ENCODE measurements at places on chromosomes 2 and 18. TPM values are rescaled to one million over a fixed set of nuclear protein-coding genes. Genes with fewer than 3 reads are reported as not detected.

DNA sequence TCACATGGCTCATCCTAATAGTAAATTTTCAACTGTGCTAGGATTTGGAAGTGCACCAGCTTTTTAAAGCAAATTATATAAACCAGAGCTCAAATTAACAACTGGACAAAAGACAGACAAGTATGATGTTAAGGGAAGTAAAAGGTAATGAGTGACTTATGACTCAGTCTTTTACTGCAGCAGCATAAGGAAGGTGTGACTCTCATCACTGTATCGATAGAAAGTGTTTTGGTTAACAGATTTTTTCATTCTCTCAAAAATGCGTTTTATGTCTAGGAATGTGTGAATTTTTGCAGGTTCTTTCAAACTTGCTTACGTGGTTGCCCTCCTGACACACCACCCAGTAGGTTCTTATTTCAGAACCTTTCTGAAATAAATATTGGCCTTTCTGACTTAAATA, 244.2 kb upstream of the BOD1L2 start:
- no peak overlapping the region for H3K27ac ChIP-seq
- no peak for DNase-seq
- peaks cover 2% of the 10 kb centered on the region for H3K4me1 ChIP-seq
- peaks cover 2% of the 10 kb centered on the region for H3K36me3 ChIP-seq
- no peak overlapping the region for H3K4me3 ChIP-seq
- no peaks in the 10 kb centered on the region for H3K27me3 ChIP-seq

The LRRC30 gene
- not detected for total RNA-seq

DNA sequence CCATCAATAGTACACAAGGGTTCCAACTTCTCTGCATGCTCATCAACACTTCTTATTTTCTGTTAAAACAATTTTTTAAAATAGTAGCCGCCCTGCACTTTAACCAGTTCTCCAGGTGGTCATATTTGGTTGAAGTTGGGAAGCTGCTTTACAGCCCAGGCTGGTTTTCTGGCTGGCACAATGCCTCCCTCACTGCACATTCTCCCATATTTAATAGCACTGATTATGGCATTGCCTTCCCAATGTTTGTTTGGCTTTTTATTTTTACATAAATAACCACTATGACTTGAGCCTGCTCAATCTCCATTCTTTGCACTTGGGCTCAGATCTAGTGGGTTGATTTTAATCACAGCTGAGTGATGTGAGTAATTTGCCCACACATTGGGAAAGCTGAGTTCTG, 111.9 kb upstream of the MAP4K3 start:
- no peak overlapping the region for H3K27ac ChIP-seq
- peaks cover 30% of the 10 kb centered on the region for H3K4me1 ChIP-seq
- H3K4me3 ChIP-seq: no peak overlapping the region
- DNase-seq: no peak
- peaks cover 1% of the 10 kb centered on the region for H3K36me3 ChIP-seq

The POMC gene
- total RNA-seq: 6.5 TPM

DNA sequence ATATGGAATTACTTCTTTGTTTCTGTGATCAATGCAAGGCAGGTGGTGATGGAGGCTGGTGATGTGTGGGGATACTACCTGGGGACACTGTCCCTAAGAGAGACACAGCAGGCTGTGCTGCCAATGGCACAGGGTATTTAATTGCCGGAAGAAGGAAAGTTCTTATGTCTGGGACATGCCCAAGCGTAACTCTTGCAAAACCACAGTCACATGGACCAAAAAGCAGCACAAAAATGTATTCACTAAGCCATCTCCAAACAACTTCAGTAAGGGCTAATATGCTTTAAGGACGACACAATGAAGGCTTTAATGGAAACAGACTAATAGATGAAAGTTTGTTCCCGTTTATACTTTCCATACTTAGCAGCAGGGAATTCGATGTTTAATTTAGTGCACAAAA, 49.7 kb upstream of the AP1S3 start:
- no peak for DNase-seq
- H3K27ac ChIP-seq: no peak overlapping the region
- no peaks in the 10 kb centered on the region for H3K4me1 ChIP-seq
- no peak overlapping the region for H3K4me3 ChIP-seq

DNA sequence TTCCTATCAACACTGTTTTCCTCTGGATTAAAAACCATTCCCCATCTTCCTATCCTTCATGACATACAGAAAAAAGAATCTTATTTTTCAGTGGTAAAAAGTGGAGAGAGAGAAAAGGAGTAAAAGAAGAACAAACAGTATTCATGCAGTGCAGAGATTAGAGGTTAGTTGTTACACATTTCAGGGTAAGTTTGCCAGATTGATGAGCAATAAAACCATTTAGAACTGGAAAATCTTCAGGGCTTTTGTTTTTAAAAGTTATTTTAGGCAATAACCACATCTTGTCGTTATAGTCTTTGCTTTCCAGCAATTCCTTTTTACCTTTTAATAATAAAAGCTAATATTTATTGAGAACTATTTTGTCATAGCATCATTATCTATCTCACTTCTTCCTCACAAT, 104.5 kb downstream of the GPD2 start:
- no peak overlapping the region for H3K27ac ChIP-seq
- DNase-seq: no peak
- no peaks in the 10 kb centered on the region for H3K27me3 ChIP-seq
- peaks cover 4% of the 10 kb centered on the region for H3K36me3 ChIP-seq
- no peak overlapping the region for H3K4me3 ChIP-seq

Measured in progenitor cell of endocrine pancreas (in vitro differentiated cells).